ENCODE measurements at places on chromosomes 2 and 18. TPM values are rescaled to one million over a fixed set of nuclear protein-coding genes. Genes with fewer than 3 reads are reported as not detected.

Gene POTEI
- total RNA-seq: 7.0 TPM

DNA sequence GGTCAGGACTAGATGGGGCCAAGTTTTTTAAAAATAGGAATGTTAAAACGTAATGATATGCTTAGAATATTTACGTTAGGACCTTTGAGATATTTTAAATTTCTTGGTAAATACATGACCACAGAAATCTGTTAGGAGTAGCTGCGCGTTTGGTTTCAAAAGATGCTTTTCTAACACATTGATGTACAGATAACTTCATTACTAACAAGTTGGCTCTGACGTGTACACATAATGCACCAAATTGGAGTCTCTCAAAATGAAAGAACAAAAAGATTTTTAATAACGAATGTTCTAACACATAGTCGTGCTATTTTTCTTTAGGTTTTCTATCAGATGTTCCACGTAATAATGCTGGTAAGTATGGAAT lies 608 bp downstream of the PHOSPHO2 start:
- no peak for DNase-seq
- H3K4me1 ChIP-seq: peaks cover 14% of the 10 kb centered on the region
- peak overlapping the region; percentile 88 for H3K4me3 ChIP-seq
- H3K27me3 ChIP-seq: peaks cover 11% of the 10 kb centered on the region
- peaks cover 12% of the 10 kb centered on the region for H3K36me3 ChIP-seq
- H3K27ac ChIP-seq: peak overlapping the region; percentile 98

Gene CACNB4
- 3.3 TPM for total RNA-seq

DNA sequence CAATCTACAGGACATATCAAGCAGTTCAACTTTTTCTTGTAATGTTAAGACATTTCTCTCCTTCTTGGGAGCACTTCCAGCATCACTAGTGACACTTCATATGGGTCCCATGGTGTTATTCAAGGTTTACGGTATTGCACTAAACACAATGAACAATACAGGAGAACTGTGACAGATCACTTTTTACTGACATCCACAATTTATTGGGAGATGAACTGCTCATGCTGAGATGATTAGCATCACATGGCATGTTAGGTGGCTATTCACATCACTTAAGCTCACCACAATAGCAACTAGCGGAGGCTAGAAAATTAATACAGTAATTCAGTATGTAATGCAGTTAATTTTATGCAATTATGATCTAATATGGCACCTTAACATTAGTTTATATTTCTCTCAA lies 264.4 kb downstream of the ERBB4 start:
- peaks cover 11% of the 10 kb centered on the region for H3K4me1 ChIP-seq
- no peak for DNase-seq
- no peaks in the 10 kb centered on the region for H3K36me3 ChIP-seq

Gene PLEKHH2
- 12.0 TPM for total RNA-seq

Gene MFSD2B
- 0.84 TPM for total RNA-seq

Measured in mesothelial cell of epicardium (in vitro differentiated cells).